Kidney (tissue), 22 donors: ENCODE measurements at places on chromosomes 2 and 18. TPM values are rescaled to one million over a fixed set of nuclear protein-coding genes. Genes with fewer than 3 reads are reported as not detected.

CAPN14 gene
- 0.22 TPM for polyA plus RNA-seq

GRCh38 chr2:101989740-101990460, 1.9 kb upstream of the IL1R2 start:
- DNase-seq, result no peak

- no peak for DNase-seq
These were observed 168.5 kb upstream of the GLI2 start for GRCh38 chr2:120567128-120567527.

BCL11A gene
- polyA plus RNA-seq, result 1.4 TPM

MYCN gene
- polyA plus RNA-seq, result 2.2 TPM

NPAS2 gene
- polyA plus RNA-seq, result 8.4 TPM

DNA sequence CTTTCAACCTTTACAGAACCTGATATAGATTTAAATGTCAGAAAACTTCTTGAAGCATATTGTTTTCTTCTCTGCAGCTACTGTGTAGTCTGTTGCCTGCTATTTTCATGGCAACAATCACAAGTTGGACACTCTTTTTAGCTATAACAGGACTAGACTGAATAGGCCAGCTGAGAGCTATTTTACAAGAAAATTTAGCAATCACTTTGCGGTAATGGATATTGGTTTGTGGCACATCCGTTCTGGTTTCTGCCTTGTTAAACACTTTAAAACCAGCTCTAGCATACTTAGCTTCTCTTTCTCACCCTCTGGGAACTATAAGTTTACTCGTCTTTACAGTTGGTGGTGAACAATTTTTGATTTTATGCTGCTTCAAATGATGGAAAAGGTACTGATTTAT, 125.7 kb downstream of the MAP2 start:
- no peak for DNase-seq

DNA sequence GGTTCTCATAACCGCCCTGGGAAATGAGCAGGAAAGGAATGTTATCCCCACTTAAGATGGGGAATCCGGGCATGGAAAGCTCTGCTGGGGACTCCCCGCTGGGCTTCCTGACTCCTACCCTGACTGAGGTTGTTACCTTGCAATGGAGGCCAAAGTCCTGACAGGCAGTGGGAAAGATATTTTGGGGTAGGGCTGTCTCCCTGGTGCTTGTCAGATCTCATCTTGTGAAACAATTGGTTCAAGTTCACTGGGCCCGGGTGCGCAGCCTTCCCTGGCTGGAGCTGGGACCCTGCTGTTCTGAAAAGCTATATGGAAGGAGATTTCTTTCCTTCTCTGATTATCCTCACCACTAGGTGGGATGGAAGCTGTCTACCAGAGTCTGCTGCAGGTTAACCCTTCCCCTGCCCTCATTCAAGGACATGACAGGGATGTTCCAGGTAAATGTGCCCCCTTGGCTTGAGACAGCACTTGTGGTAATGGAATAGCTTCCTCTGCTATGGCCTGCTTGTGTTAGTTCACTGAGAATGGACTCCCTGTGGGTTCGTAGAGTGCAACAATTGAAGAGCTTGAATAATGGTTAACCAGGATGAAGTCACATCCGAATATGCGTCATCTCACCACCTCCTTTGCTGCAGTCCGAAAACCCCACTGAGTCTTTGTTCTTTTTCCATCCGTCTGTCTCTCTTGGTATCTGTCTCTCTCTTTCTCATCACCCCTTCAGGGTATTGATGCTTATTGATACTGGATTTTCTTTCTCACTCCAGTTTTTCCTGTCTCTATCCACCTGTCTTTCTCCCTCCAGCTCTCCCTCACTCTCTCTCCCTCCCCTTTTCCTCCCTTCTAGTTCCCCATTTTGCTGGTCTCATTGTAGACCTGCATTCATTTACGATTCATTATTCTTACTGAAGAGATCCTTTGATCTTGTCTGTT, 67.8 kb upstream of the EPAS1 start:
- no peak for DNase-seq

DNA sequence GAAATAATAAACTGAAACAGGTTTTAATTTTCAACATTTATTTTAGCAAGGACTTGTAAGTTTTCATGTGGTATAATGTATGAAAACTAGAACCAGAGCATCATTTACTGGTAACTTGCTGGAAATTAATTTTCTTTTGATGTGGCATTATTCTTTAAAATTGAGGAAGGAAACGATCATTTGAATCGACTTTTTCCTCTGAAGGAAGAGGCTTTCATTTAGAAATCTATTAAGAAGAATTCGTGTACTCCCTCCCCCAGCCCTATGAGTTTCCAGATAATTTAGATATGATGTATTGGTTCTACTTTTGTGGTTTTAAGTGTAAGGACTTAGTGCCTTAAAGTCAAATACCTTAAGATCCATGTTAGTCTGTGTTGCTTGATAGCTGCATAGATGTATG, 2.5 kb downstream of the BABAM2 start:
- no peak for DNase-seq

DNA sequence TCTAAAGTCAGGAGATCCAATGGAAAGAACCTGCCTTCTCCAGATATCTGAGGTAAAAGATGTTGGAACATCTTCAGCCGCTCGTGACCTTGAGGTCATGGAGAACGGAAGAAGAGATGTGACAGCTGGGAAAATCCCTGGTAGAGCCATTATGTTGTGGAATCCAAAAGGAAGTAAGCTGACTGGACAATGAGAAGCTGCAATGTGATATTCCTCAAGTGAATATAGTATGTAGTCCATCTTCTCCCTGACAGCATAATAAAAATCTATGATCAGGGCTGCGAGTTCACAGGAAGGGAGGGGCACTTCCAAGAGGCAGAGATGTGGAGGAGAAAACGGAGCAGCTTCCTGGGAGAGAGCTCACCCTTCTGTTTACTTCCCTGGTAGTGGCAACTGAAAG, 201.0 kb upstream of the SP5 start:
- DNase-seq, result peak; percentile 87

DNA sequence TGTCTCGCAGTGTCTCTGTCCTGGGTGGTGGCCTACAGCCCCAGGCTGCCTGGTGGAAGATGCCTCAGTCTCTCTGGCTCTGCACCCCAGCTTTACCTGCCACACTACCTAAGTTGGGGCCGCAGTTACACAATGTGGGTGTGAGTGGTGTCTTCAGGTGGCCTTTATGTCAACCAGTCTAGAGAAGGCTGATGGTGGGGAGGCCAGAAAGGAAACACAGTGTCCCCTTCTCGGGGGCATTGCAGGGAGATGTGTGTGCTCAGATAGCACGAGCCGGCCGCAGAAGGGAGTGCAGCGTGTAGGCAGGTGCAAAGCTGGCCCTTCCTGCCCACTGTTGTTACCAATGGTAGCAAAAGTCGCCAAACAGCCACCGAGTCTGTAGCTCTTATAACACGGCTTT, 216.1 kb downstream of the SH3RF3 start:
- DNase-seq, result no peak

CFAP53 gene
- polyA plus RNA-seq, result 3.9 TPM

GRCh38 chr2:174074831-174075230, 109.7 kb upstream of the SP3 start:
- DNase-seq, result no peak

GRCh38 chr18:46510386-46510785, 146.6 kb downstream of the LOXHD1 start:
- no peak for DNase-seq

DNA sequence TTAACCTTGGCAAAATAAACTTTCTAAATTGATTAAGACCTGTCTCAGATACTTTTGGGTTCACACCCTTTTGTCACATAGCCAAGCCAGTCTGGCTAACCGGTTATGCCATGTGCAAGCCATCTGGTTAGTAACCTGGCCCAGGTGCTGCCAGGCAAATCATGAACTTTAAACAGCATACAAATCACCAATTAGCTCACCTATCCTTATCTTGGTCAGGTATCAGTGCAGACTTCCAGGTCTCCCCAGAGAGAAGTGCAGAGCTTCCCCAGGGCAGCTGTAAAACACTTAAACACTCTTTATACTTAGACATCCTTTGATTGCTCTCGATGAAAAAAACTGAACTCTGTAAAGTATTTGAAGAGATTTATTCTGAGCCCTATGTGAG, 14.9 kb upstream of the MC5R start:
- DNase-seq, result no peak

GRCh38 chr18:77271576-77272481, 22.2 kb downstream of the GALR1 start:
- no peak for DNase-seq

DNA sequence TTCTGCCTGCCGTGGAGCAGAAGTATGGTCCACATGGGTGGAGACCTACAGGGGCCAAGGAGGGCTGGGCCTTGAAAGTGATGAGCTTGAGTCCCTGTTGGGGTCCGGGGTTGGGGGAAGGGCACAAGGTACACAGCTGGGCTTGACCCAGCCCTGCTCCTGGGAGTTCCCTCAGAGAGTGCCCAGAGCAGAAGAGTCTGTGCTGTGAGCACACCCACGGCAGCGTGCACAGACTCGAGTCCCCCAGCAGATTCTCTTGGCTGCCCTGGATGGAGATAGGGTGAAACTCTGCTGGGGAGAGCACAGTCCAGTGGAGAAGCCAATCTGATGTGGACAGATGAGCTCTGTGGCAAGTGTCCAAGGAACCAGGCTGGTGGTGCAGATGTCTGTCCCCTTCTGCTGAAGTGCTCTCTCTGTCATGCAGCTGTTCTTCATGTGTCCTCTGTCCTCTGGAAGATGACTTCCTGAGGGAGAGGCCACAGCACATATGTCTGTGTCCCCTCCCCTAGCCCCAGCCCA, 27.5 kb downstream of the INPP4A start:
- no peak for DNase-seq

GRCh38 chr2:28442328-28442727, 49.7 kb downstream of the FOSL2 start:
- no peak for DNase-seq

- DNase-seq, result peak; percentile 47
These were observed 51.6 kb downstream of the SPP2 start for GRCh38 chr2:234102112-234102511.

GRCh38 chr2:13020469-13020868, 303.7 kb downstream of the TRIB2 start:
- DNase-seq, result no peak

DNA sequence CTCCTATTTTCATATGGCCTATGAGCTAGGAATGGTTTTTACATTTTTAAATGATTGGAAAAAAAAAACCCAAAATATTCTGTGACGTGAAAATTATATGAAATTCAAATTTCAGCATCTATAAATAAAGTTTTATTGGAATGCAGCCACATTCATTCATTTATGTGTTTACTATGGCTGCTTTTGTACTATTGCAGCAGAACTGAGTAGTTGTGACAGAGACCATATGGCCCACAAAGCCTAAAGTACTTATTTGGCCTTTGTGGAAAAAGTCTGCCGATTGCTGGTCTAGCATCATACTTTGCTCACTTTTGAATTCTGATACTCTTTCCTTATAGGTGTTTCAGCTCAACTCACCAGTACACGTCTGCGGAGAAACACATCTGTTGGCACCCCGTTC, 39.0 kb downstream of the MYO3B start:
- DNase-seq, result no peak

GCG gene
- polyA plus RNA-seq, result not detected

KLHL41 gene
- polyA plus RNA-seq, result 0.71 TPM

GRCh38 chr2:163133602-163134001, 295.0 kb upstream of the KCNH7 start:
- no peak for DNase-seq

DNA sequence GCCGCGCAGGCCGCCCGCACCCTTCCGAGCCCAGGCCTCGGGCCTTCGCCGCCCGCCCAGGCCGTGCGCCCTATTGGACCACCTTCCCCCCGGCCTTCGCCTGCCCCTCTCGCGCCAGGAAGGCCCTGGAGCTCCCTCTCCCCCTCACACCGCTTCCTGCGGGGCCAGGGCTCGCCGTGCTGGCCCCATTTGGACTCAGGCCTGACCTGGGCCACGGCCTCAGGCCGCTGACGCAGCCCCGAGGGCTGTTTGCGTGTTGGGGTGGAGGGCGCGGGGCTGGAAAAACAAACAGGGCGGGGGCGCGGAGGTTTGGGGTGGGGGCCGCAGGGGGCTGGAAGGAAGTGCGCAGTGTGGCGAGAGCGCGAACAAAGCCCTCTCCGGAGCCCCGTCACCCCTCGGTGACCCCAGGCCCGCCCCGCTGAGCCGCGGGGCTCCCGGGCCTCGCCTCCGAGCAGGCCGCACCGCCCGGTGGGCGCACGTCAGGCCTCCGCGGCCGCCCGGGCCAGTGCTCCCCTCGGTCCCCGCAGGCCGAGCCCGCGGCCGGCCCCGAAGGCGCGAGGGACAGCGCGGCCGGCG, 12.3 kb upstream of the SIX3 start:
- peak; percentile 38 for DNase-seq

CPS1 gene
- polyA plus RNA-seq, result 6.7 TPM

DNA sequence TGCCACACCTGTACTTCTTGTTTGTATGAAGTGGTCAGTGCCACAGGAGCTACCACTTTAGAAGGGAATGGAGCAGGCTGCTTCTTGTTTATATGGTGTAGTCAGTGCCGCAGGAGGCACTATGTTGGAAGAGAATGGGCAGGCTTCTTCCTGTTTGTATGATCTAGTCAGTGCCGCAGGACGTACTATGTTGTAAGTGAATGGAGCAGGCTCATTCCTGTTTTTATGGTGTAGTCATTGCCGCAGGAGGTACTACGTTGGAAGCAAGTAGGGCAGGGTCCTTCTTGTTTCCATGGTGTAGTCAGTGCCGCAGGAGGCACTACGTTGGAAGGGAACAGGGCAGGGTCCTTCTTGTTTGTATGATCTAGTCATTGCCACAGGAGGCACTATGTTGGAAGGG, 27.3 kb downstream of the TPO start:
- DNase-seq, result no peak

- DNase-seq, result no peak
These were observed 145.9 kb upstream of the RBMS1 start for GRCh38 chr2:160639472-160639871.

GRCh38 chr2:111535404-111535803, 348.6 kb downstream of the ANAPC1 start:
- peak; percentile 41 for DNase-seq

GRCh38 chr2:9268301-9269080, 61.9 kb downstream of the ASAP2 start:
- no peak for DNase-seq

LCT gene
- polyA plus RNA-seq, result 0.19 TPM

DNA sequence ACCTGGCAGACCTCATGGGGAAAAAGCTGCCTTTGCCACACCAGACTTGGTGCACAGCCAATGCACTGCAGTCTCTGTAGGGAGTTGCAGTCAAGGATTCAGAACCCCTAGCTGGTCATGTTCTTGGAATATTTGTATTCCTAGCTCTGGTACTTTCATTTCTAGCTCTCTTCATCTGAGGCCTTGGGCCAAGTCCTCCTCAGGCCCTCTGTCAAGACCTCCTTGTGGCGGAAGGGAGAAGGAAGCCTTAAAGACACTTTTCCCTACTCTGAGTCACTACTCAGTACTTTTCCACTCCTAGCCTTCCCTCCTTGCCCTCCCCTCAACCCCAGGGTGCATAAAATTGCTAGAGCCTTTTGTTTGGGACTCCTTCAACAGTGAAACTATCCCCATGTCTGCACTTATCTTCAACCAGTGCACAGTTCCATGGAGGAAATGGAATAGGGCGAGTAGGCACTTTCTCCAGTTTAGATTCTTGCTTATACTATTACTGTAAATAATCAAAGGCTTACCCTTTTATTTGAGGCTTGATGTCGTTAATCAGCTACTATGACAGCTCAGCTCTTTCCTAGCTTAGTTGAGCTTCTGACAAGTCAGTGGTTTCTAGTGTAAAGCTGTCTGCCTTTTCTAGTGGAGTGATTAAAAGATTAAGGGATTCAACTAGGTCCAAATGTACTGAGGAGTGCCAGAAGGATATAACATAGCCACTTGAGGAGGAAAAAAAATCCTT, 15.8 kb downstream of the M1AP start:
- no peak for DNase-seq
